AML-193 (cell line): ENCODE measurements at places on chromosomes 5 and 9.
A peak's percentile ranks its signal among the peaks of the same experiment; 100 is the strongest.

- no peak for DNase-seq
Observed at GRCh38 chr9:121732886-121733285, 81.5 kb downstream of the DAB2IP start.

- DNase-seq = peak; percentile 73
Observed at GRCh38 chr5:95644351-95645042, 2.1 kb upstream of the RFESD start.

- no peak for DNase-seq
Observed at GRCh38 chr5:6202968-6203365, 175.4 kb downstream of the MED10 start.

DNA sequence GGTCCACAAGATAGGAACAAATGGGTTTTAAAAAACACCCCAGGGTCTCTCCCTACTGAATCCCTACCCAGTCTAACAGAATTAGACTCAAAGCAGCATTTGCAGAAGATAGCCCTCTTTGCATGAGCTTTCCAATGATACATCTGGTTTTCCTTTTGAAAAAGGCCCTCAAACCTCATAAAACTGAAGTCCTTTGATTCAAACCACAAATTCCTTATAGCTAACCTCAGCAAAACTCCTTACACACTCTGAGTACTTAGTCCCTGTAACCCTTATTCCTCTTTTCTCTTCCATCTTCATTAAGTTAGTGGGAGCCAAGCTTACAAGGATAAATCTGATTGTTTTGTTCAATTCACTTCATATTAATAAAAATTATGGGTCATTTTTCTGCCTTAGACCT lies 90.5 kb upstream of the TNC start:
- DNase-seq = no peak

DNA sequence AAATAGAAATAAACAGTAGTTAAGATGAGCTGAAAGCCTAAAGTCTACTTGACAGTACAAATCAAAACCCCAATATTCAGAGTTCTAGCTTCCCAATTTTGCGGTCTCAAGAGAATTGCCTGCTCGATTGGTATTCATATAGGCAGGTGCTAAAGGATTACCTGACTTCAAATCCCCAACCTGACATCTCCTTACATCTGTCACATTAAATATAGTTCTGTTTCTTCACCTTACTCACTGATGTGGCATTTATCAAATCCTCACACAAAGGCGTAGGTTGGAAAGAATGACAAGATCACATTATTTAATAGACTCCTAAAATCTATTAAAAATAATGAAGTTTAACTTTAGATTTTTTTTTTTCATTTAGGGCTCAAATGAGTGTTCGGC lies 72.8 kb upstream of the ANKH start:
- no peak for DNase-seq

GRCh38 chr9:21836437-21837161 lies 34.2 kb downstream of the MTAP start:
- no peak for DNase-seq

- no peak for DNase-seq
Observed at GRCh38 chr5:176394881-176395675, 6.5 kb downstream of the HIGD2A start.

DNA sequence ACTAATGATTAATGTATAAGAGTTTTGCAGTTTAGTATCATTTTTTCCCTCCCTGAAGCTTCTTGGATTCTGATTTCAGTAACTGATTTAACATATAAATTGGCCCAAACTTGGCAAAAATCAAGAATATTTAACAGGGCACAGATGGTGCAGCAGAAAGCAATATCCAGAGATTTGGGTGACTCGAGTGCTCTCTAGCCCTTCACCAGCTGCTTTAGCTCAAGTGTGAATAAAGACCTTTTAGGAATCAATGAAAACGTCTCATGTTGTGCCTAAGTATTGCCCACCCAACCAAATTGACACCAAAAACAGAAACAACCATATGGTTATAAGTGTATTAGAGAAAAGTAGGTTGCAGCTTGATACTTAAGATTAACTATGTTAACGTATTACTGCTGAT lies 933.4 kb upstream of the PTPRD start:
- DNase-seq = no peak

GRCh38 chr9:89097219-89097618 lies 81.4 kb downstream of the SHC3 start:
- no peak for DNase-seq

DNA sequence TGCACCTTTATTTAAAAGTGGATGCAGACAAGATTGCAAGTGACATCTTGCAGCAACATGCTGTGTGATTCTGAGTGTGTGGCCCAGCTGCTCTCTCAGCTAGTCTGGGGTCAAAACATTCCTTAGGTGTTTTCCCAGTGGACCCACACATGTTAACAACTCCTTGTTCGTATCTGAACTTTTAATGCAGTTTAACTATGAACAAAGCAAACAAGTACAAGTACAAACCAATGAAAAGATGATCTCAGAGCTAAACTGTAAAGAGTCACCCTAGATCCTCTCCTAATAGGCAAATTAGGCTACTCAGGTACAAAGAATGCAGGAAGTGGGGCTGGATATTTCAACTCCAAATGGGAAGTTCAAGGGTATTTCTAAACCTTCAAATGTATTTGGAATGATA lies 108.4 kb downstream of the ENTREP1 start:
- no peak for DNase-seq

DNA sequence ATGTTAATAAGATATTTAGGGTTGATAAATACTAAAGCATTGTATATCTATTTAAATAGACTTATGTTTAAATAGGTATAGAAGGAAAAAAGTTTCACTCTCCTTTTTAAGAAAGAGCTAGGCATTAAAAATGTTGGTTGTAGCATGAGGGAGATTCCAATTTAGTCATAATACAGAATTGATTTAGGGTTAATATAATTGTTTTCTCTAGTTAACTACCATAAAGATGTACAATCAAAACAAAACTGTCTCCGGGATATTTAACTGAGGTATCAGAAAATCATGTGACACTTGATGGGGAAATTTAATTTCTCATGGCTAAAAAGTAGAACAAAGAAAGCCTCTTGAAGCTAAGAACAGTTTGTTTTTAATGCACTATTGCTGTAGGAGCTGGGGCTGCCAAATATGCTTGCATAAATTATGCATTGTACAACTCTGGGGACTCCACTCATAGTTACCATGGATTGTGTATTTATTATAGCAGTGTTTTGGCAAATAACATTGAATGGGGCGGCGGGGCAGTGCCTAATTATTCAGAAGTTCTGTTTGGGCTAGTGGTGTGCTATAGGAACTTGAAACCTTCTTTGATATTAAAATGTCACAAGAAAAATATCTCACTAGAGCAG lies 44.2 kb downstream of the SMC2 start:
- DNase-seq = no peak

DNA sequence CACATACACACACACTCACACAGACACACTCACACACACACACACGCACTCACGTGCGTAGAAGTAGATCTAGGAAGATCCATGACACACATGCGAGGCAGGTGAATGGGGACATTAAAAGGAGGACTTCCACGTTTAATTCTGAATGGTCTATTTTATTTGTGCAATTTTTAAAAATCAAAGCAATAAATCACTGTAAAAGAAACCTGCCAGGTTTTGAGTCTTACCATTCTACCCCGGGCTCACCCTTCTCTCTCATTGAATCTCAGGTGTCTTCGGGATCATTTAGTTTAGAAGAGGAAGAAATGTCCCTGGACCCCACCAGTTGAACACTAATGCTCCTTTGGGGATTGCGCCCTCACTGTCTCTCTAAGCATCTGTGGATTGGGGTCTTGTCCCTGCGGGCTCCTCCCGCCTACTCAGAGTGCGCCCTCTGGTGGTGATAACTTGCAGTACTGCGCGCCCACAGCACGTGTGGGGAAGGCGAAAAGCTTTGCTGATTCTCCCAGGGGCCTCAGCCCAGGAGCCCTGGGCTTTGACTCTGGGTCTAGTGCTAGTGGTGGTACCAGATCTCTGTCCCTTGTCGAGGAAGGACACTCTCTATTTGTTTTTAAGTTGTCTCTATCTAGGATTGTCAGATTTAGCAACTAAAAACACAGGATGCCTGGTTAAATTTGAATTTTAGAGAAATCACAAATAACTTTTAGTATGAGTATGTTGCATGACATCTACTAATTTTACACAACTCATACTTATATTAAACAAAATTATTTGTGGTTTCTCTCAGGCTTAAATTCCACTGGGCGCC lies 34.8 kb downstream of the BOD1 start:
- DNase-seq = no peak

GRCh38 chr5:136808756-136809155 lies 443.4 kb upstream of the TRPC7 start:
- no peak for DNase-seq

DNA sequence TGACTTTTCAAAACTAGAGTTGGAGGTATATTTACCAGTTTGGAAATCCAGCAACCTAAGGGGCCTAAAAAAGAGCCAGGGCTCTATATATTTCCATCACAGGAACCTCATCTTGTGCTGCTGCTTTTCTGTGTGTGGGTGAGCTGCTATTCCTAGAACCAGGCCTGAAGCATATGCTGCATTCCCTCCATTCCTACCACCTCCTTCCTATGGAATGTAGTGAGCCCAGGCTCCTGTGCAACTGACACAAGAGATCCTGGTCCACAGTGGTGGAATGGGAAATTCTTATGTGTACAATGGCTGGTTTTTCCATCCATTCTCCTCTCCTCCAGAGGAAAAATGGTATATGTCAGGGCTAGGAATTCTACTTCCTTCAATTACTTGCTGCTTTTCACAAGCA lies 39.1 kb downstream of the SPEF2 start:
- DNase-seq = no peak

GRCh38 chr5:76709762-76710161 lies 6.2 kb upstream of the F2R start:
- DNase-seq = no peak

GRCh38 chr9:104794070-104794469 lies 30.1 kb downstream of the NIPSNAP3B start:
- no peak for DNase-seq

GRCh38 chr5:149671544-149671943 lies 58.6 kb upstream of the PPARGC1B start:
- DNase-seq = no peak

GRCh38 chr9:93898026-93898425 lies 57.1 kb downstream of the BARX1 start:
- DNase-seq = no peak

DNA sequence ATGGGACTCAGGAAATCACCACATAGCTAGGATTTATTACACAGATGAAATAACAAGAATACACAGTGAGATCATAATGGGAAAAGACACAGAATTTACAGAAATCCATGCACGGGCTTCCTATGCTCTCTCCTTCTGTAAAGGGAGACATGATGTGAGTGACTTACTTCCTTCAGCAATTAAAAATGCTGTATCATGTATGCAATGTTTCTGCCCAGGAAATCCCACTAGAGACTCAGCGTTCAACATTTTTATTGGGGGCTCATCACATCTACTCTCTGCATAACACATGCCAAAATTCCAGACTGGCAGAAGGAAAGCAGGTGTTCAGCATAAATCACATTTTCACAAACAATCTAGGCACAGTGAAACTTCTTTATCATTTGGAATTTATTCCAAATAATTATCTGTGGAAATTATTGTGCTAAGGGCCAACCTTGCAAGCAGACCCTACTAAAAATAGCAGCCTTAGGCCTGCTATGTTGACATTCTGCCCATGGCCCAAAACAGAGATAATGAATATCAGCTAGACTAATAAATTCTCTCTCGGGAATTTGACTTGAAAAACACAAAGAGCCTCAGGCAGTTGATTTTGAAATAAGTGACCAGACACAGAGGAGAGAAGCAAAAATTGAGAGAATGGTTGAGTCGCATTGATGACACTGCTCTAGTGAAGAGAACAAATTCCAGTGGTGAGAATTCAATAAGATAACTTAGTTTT lies 31.4 kb upstream of the SELENOP start:
- no peak for DNase-seq

DNA sequence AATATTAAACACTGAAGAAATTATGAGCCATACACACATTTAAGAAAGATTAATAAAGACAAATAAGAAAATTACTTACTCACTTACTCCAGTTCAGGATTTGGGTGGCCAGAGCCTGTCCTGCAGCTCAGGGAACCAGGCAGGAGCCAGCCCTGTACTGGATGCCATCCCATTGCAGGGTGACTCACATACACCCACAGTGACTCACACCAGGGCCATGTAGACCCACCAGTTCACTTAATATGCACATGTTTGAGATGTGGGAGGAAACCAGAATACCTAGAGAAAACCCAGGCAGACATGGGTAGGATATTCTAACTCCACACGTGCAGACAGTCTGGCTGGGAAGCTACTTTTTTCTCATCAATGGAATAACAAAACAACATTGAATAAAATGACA lies 49.6 kb upstream of the ADRB2 start:
- DNase-seq = peak; percentile 35

GRCh38 chr9:27394154-27394825 lies 97.3 kb upstream of the EQTN start:
- DNase-seq = no peak

DNA sequence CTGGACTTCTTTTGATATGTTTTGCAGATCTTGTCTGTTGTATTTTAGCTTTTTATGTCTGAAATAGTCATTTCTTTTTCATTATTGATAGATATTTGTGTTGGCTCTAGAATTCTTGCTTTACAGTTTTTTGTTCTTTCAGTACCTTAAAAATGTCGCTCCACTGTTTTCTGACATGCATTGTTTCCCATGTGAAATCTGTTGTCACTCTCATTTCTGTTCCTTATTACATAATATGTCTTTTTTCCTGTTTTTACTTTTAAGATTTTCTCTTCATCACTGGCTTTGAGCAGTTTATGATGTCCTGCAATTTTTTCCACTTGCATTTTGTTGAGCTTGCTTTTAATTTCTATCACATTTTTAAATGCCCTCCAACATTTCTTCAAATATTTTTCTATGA lies 270.4 kb upstream of the TARS1 start:
- DNase-seq = no peak

DNA sequence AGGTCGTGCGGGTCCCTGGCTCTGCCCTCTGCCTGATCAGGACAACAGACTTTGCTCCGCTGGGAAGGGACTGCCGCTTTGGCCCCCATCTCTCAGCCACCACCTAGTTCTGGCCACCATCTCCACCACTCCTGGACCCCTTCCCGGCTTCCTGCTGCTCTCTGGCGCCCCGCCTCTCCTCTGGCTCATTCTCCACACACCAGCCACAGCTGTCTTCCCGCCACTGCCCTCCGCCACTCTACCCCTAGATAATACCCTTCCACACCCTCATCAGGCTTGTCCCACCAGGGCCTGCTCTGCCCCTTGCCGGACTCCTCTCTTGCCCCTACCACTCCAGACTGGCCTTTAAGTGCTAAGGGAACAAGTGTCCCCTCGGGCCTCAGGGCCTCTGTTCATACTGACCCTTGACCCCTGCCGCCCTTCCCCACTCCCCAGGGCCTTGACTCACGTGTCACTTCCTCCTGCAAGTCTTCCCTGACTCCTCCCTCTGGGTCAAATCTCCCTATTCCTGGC lies 3.0 kb upstream of the CDX1 start:
- DNase-seq = no peak

DNA sequence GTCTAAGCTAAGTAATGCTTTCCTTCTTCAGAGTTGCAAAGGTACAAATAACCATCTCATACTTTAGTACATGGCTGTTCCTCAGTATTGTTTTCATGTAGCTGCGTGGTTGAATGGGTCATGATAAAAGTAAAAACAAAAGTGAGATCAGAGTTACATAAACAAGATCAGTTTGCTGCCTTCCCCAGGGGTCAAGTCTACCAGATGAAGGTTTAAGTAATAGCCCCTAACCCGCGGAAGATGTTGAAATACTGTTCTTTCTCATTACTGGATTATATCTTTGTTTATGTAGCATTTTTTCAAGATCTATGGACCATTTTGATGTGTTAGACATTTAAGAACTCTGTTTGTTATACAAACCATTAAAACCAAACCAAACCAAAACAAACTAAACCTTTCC lies 34.1 kb upstream of the ARRDC3 start:
- no peak for DNase-seq

- no peak for DNase-seq
Observed at GRCh38 chr9:69740872-69741505, 18.8 kb downstream of the PTAR1 start.
